Skeletal muscle cell (primary cell): ENCODE measurements at places on chromosomes 3 and 15.

DNA sequence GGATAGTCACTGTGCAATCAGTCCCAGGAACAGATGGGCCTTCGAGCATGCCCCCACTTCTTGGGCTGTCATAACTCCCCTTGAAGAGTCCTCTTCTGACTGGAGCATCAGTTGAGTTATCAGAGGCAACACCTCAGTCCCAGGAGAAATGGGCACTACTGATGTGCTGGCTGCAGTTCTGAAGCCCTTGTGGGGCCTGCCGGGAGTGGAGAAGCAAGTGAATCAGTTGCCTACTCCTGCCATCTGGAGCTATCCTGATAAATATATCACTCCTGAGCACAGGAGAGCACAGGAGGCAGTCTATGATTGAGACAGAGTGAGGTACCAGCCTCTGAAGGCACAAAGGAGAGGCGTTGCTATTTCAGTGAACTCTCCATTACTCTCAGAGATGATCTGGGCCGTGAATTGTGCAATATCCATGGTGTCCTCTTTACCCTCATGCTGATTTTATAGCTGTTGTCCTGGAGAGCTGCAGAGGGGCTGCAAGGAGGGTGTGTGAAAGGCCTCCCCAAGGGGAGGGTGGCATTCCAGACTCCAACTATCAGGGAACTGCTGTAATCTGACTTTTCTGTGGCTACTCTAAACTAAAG, 344.2 kb upstream of the ROPN1 start:
- DNase-seq, result no peak

DNA sequence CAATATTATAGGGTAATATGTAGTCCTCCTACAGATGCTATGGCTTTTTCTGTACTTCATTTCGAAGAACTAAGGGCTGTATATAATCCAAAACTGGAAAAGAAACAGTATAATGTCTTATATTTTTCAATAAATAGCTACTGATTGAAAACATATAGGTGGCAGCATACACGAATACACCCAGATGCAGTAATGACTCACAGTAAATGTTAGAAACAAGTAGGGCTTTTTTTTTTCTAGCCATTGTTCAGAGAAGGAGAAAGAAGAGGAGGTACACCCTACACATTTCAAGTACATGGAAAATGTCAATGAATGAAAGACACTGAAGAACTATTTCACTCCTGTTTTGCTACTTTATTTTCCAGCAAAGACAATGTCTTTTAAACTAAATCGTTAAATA, 9.4 kb downstream of the DAZL start:
- DNase-seq, result no peak

DNA sequence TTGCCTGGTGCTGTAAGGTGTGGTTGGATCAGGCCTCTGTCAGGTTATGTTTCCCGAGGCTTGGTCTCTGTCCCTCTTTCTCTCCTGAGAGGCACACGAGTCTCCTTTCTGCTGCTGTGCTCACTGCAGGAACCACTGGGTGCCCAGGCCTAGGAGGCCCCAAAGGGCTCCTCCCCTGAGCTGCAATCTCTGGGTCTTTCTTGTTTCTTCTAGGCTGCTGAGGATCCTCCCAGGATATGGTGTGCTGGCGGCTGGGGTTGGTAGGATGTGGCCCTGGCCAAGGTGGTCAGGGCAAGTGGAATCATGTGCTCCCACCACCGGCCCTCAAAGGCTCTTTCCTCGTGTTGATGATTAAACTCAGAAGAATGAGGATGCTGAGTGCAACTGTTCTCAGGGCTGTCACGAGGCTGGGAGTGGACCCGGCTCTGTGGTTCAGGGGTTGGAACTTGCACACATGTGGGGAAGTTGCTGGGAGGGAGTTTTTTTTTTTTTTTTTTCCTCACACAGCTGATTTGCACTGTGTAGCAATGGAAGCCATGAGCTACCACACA, 43.6 kb upstream of the CTSH start:
- DNase-seq, result peak; percentile 91

GRCh38 chr3:37391679-37392078, 217.3 kb upstream of the LRRFIP2 start:
- no peak for DNase-seq

DNA sequence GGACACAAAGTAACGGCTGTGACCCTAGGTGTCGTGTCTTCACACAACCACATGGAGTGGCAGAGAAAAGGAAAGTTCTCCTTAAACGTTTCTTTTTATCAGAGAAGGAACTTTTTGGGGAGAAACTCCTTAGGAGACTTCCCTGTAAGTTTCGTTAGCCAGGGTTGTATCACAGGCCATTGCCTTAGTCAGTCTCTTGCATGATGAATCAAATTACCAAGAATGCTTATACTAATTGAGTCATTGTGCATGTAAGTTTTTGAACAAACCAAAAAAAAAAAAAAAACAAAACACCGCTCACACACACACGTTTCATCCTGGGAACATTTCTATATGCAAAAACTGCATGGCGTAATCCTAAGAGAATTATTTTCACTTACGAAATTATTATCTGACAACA, 150.4 kb upstream of the SATB1 start:
- DNase-seq, result no peak

GRCh38 chr15:80260551-80260950, 8.5 kb upstream of the CTXND1 start:
- DNase-seq, result no peak

DNA sequence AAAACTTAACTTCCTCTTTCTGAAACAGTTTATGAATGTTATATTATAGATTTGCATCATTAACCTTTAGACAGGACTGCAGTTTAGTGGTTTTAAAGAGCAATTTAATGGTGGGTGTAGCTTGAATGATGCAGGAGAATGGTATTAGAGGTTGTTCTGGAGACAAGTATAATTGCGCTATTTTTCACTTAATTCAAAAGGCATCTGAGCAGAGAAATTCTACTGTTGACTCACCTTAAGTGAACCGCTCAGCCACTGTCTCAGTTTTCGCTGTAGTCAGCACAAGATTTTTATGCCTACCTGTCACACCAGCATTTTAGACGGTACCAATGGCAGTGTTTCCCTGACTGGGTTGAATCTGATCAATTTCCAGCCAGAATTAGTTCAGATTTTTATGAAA, 348.8 kb upstream of the DCBLD2 start:
- peak; percentile 35 for DNase-seq

- DNase-seq, result peak; percentile 8
Observed at GRCh38 chr3:150495563-150496168, 50.6 kb downstream of the SERP1 start.

DNA sequence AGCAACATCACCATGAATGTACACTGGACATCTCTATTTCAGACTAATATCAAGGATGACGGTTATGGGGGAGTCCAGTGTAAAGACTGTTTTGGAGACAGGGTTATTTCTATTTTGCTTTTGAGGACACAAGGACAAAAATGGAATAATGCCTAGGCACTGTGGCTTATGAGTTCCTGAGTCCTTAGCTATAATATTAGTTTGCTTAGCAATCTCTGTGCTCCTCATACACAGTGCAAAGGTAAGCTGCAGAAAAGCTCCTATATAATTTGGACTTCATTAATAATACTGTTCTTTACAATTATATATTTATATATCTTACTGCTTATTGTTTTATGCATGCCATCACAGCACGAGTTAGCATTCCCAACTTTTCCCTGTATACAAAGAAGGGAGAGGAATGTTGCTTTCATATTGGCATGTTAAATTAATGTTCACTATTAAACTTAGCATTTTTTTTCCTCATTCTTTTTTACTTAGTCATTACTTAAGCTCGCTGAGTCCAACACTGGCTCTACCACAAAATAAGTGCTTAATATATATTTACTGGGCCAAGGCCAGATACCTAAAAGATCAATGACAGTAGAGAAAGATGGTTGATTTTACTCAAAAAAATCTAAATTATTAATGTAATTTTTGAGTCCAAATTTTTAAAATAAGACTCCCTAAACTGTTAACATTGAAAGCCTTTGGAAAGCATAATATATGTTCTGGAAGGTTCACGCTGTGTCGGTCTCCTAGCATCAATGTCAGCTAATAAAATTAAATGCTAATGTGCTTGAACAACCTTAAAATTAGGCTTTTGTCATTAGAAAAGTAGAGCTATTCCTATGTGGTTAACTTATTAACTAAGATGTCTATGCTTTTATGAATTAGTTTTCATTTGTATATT, 13.8 kb downstream of the THBS1 start:
- DNase-seq, result no peak

DNA sequence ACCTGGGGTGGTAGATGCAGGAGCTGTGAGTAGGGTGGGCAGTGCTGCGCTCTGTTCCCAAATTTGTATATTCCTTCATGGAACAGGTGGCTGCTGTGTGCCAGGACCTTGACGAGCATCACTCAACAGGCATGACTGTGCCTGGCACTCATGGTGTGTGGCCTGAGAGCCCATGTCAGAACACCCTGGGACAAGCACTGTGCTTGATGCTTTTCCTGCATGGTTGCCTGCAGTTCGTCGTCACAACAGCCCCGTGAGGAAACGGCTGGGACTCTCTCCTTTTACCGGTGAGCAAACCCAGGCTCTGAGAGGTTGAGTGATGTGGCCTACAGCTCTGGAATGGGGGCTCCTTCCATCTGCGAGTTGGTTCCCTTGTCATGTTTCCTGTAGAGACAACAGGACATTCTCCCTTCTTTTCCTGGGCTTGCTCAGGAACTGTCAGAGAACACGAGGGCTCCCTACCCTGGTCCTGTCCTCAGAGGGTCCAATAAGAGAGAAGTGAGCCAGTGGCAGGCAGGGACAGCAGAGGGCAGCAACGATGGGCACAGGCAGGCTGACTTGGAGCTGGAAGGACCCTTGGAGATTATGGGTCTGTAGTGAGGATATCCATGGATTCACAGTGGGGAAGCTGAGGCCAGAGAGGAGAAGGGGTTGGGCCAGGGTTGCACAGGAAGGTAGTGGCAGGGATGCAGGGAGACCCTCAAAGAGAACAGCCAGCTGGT, 37.4 kb downstream of the PRKCD start:
- DNase-seq, result no peak

DNA sequence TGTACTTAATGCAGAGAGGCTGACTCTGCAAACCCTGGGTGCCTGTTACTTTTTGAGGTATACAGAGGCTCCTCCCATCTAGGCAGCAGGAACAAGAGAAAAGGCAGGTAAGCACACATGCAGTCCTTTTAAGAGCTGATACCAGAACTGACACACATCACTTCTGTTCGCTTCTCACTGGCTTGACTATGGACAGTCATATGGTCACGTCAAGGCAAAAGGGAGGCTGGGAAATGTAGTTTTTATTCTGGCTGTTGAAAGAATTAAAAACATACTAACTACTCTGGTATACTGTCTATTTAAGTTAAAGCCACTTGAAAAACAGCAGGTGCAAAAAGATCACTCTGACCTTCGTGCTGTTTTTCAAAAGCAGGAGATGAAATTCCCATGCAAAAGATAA, 218.3 kb downstream of the CTNNB1 start:
- DNase-seq, result no peak

DNA sequence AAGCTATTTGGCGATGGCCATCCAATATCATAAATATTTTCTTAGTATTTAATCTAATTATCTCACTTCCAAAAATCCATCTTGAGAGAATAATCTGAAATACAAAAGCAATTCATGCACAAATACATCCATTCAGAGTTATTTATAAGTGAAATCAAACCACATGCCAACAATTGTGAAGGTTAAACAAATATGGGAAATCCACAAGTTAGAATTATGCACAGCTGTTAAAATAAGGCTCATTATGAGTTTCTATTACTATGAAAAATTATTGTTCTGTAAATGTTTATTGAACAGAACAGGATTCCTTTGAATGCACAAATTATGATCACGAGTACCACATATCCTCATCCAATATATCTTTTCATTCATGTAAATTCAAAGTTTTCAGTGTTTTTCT, 267.7 kb downstream of the PLOD2 start:
- no peak for DNase-seq

GRCh38 chr15:32733281-32733680, 15.5 kb downstream of the GREM1 start:
- DNase-seq, result no peak

GRCh38 chr3:133390715-133391114, 9.1 kb upstream of the BFSP2 start:
- no peak for DNase-seq

DNA sequence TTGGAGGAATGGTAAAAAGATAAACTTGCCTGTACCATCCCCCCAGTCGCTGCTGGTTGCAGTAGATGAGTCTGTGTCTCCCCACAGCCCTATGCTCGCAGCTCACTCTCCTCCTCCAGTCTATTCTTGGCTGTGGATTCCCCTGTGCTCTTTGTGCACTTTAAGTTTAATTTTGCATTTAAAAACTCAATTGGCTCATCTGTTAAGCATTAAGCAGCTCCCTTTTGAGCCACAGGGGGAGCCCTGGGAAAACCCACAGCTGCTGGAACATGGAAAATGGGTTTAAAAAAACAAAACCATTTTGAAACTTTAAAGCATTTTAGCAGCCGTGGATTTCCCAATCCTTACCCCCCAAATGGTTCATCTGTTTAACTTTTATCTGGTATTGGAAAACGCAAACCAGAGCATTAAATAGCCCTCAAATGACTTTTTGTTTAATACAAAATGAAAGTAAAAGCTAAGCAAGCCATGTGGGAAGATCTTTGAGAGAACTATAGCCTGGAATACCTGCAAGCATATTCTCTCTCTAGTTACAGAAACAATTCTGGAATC, 536.9 kb downstream of the ZIC1 start:
- DNase-seq, result peak; percentile 93

- peak; percentile 78 for DNase-seq
Observed at GRCh38 chr3:37949866-37950265, 40.7 kb upstream of the VILL start.

DNA sequence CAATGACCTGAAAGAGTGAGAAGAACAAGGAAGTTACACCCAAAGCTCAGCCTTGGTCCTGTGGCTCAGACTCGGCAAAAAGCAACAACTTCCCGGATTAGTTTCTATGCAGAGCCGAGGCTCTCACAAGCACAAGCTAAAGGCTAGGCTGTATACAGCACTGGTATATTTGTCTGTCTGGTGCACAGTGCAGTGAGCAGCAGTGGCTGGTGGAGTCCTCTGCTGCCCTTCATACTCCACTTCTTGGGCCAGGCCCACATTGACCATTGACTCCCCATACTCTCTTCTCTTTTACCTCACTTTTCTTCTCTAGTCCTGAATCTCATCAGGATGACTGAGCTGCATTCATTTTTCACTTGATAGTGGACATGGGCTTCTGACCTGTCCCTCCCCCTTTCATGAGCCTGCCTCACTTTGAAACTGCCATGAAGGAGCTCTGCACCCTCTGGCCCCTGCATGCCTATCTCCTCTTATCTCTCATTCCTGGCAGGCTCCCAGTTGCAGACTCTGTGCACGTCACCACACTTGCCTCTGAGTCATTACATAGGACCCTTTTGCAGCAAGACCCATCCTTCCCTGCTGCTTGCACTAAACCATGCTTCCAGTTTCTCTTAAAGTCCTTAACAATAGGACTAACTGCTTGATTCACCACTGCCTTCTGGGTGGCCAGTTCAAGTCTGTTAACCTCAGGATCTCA, 379.3 kb downstream of the NTRK3 start:
- DNase-seq, result no peak

DNA sequence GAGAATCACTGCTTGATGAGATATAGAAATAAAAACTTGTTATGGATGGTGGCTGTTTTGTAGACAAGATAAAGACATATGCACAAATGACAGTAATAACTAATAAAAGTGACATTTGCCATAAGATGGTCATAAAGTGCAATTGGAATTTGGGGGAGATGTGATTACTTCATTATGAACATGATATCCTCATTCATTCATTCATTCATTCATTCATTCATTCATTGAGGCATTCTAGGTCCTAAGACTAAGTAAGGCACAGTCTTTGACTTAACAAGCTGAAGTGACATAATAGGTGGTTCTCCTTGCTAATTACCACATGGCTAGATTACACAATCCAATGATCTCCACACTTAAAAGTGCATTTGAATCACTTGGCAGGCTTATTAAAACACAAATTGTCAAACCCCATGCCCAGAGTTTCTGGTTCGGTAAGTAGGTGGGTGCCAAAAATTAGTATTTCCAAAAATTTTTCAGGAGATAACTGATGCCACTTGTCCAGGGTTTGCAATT, 18.9 kb downstream of the RAP2B start:
- no peak for DNase-seq
